B cell (primary cell): ENCODE measurements at places on chromosomes 2 and 18. TPM values are rescaled to one million over a fixed set of nuclear protein-coding genes. Genes with fewer than 3 reads are reported as not detected.

- DNase-seq = no peak
Measured at GRCh38 chr2:45105050-45105582, 95.9 kb upstream of the SIX2 start.

GRCh38 chr2:181841079-181841478, 50.5 kb upstream of the ITPRID2 start:
- no peak for DNase-seq

- no peak for DNase-seq
Measured at GRCh38 chr2:37052600-37053332, 31.4 kb downstream of the HEATR5B start.

- DNase-seq = no peak
Measured at GRCh38 chr2:235669983-235670962, 176.4 kb downstream of the AGAP1 start.

DNA sequence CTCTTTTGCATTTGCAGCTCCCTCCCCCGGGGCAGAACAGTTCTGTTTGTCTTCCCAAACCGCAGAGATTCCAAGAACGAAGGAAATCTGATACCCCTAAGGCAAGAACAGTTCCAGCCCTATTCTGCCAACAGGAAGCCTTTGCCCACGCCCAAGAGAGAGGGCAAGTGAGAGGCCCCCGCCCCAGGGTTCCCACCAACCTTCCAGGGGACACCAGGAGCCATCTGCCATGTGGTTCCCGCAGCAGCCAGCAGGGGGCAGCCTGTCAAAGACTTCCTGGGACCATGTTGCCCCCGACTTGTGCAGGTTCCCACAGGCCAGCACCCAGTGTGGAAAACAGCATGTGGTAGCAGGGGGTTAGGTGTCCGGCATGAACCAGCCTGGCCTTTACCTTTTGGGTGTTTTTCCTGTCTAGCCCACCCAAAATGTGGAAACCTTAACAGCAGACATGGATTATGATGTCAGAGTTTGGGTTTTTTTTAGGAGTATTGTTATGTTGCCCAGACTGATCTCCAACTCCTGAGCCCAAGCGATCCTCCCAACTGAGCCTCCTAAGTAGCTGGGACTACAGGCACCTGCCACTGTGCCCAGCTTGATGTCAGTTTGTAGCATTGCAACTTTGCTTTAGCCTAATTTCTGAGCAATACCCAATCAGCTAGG, 21.7 kb upstream of the EFHD1 start:
- DNase-seq = peak; percentile 64

- DNase-seq = no peak
Measured at GRCh38 chr2:32436150-32436549, 79.3 kb downstream of the BIRC6 start.

DNA sequence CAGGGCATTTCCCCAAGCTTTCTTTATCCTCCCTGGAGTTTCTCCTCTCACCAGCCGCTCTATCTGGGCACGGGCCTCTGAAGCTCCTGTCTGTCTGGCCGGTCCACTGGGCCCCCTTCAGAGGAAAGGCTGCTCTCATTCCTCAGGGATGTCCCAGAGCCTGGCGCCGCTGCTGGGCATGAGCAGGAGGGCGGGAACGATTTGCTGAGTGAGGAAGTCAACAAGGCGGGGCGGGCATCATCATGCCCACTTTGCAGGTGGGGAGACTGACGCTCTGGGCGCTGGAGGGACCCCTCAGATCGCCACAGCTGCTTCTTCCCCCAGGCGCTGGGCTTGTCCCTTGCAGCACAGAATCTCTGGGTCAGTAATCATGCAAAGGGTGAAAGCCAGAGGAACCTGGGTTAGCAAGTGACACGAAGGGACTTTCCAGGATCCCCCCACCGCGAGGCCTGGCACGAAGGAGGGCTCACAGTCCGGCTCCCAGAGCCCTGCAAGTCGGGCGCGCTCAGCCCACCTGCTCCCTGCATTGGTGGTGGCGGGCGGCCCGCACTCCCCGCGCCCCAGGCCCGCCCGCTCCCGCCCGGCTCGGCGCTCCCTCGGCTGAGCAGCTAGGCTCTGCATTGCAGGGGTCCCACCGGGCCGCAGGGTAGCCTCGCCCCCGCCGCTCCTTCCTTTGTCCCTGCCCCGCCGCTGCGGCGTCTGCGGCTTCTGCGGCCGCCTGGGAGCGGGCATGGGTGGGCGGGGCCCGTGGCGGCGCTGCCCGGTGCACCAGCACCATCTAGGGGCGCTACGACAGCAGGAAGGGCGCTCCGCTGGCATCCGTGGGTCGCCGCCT, 157.8 kb downstream of the CYRIA start:
- DNase-seq = no peak

DNA sequence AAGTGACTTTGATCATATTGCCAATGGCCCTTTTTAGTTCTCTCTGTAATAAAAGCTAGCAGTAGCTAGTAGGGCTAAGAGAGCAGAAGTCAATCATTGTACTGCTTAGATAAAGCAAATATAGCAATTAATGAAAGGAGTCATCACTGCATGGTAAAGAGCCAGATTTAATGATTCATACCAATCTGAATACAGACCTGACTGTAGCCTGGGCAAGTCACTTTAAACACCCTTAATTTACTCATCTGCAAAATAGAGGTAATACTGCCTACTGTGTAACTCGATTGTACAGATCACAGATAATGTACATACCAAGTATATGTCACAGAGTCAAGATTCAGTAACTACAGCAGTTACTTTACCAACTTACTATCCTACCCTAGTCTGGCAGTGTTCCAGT, 63.6 kb downstream of the ASXL2 start:
- DNase-seq = no peak

GRCh38 chr2:169362894-169363559, 693 bp upstream of the LRP2 start:
- DNase-seq = no peak

DNA sequence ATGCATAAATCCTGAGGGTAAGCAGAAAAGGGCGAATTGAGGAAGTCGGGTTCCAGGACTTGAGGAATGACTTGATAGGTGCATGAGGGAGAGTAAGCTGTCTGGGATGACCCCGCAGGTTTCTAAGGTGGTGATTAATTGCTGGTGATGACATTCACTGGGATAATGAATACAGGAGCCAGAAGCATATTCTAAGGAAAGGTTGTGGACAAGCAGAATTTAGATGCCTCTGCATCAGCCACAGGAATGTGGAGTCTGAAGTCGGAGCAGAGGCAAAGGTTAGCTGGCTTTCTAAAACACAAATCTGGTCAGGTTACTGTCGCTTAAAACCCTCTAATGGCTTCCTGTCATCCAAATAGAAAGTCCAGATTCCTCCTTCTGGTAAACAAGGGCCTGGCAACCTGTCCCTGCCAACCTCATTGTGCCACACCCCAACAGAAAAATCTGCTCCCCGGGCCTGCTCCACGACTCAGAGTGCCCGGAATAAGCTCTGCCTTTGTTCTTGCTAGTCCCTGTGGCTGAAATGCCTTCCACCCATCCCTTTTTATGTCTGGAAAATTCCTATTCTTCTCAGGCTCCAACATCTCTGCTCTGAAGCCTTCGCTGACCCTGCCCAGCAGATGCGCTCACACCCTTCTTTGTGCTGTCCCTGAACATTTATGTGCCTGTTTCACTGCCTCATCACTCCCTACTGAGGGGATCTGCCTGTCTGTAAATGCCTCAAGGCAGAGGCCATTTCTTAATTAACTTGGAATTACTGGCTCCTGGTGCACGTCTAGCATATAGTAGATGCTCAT, 11.3 kb upstream of the TMEM214 start:
- no peak for DNase-seq

- DNase-seq = peak; percentile 18
Measured at GRCh38 chr2:99490623-99491461, 1.0 kb upstream of the REV1 start.

DNA sequence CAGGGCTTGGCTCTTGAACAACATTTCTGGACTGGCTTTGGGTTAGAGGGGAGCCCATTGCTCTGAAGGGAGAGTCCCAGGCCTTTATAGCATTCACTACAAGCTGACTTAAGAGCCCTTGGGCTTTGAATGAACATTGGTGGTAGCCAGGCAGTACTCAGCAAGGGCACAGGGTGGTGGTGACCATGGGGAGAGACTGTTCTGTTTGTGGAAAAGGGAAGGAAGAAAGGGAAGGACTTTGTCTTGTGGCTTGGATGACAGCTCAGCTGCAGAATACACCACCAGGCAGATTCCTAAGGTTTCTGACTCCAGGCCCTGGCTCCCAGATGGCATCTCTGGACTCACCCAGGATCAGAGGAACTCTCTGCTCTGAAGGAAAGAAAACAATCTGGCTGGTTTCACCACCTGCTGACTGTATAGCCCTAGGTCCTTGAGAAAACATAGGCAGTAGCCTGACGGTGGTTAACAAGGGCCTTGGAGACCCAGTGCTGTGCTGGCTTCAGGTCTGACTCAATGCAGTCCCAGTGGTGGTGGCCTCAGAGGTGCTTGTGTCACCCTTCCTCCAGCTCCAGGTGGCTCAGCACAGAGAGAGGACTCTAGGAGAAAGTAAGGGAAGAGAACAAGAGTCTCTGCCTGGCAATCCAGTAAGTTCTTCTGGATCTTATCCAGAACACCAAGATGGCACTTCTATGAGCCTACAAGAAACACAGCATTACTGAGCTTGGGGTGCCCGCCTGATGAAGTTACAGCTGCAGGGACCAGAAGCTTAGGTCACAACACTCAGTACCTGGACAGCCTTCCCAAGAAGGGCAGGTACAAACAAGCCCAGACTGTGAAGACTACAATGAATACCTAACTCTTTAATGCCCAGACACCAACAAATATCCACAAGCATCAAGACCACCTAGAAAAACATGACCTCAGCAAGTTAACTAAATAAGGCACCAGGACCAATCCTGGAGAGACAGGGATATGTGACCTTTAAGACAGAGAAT, 16.4 kb upstream of the ABCB11 start:
- DNase-seq = no peak

DNA sequence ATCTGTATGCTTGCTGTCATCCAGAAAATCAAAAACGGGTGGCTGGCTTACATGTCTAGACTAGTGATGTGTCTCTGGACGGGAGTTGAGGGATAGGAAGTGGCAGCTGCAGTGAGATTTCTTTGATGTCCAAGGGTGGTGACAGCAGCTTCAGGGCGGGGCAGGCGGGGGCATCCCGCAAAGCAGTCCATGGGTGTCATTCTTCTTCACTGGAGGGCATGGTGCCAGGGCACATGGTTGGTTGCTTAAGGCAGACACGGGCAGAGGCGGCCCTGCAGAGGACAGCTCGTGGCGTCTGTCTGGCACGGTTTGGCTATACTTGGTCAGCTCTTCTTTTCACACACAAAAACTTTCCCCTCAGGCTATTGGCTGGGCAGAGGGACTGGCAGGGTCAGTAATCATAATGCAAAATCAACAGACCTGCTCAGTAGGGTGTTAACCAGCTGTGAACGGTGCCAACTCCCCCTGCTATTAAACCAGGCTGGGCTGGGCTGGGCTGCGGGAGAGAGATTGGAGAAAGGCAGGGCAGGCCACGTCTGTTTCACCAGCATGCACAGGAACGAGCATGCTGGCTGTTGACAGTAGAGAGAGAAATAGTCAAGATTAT, 63.7 kb downstream of the COL4A3 start:
- DNase-seq = no peak

DNA sequence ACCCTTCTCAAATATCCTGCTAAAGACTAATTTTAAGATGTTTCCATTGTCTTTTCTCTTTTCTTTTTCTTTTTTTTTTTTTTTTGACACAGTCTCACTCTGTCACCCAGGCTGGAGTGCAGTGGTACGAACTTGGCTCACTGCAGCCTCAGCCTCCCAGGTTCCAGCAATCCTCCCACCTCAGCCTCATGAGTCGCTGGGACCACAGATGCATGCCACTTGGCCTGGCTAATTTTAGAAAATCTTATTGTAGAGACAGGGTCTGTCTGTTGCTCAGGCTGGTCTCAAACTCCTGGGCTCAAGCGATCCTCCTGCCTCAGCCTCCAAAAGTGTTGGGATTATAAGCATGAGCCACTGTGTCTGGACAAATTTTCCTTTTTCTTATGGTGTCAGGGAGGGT, 167.5 kb downstream of the MCFD2 start:
- no peak for DNase-seq

GRCh38 chr2:27807476-27807875, 36.0 kb downstream of the MRPL33 start:
- DNase-seq = no peak

DNA sequence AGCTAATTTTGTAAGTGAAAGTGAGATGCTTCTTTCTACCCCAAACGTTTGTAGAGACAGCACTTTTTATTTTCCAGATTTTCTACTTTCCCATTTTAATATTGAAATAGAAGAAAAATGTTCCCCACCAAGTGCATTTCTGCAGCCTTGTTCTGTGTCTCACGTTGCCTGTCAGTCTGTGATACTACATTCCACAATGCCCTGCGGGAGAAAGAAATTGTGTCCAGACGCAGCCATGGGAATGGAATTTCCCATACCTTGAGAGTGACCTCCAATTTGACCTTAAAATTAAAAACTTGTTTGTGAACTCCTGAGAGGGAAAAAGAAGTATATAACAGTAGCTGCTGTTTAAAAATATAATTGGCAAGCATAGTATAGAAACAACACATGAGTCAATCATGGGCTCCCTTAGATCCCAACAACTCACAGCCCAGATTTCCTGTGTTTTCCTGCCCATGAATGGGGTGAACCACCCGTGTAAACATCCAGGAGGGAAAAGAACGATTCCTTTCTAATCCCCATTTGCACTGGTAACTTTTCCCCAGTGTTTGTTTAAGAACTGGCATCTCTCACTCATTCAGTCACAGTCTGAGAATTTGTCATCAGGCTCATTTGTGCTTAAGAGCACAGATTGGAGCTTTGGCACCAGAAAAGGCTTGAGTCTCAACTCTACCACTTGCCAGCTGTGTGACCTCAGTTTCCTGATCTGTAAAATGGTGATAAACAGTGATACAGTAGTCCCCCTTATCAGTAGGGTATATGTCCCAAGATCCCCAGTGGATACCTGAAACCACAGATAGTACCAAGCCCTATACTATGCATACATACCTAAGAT, 166.1 kb upstream of the ZNF521 start:
- DNase-seq = no peak

DNA sequence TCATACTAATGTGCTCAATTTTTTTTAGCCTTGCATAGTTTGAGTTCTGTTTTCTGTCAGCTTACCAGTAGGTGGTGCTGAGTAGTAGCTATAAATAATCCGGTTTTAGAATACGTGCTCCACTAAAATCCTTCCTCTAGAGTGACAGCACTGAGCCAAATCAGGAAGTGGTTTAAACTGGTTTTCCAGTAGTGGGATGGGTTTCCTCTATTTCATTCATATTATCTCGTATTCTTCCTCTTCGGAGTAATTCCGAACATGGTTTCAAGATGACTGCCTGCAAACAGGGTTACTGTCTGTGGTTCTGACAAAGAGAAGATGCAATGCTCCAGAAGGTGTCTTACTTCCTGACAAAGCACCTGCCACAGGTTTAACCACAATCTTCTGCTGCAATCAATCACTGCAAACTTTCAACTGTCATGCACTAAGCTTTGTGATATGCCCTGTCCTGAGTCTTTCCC, 496.9 kb upstream of the VRK2 start:
- peak; percentile 5 for DNase-seq

DNA sequence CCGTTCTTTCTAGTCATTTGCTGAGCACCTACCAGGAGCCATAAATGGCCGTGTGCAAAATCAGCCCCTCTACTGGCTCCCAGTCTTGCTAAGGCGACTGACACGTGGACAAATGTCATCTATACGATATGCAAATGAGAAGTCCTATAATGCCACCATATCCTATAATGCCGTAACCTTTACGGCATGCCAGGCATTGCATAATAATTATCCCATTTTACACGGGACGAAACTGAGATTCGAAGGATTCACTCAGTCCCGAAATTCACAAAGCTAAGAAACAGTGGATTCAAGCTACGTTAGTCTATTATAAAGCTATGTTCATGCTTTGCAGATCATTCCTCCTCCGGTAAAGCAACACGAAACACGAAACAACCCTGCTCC, 34.1 kb upstream of the RNF149 start:
- DNase-seq = no peak

Gene RTKN
- total RNA-seq = 10.5 and 12.2 TPM in 2 replicates

Gene DCDC2C
- total RNA-seq = not detected in 2 replicates

Gene FHOD3
- not detected in 2 replicates for total RNA-seq
